ENCODE measurements at places on chromosomes 4 and X. TPM values are rescaled to one million over a fixed set of nuclear protein-coding genes. Genes with fewer than 3 reads are reported as not detected.

The CFAP47 gene
- not detected for total RNA-seq

The CXCL3 gene
- 0.34 TPM for total RNA-seq

The S100G gene
- total RNA-seq: not detected

The SORCS2 gene
- 1.5 TPM for total RNA-seq

The DDX53 gene
- total RNA-seq: not detected

The CORIN gene
- 17.6 TPM for total RNA-seq

The USP27X gene
- 3.7 TPM for total RNA-seq

The PPEF1 gene
- not detected for total RNA-seq

The PITX2 gene
- total RNA-seq: 0.47 TPM

The NDST3 gene
- total RNA-seq: not detected

The ATRX gene
- 71.7 TPM for total RNA-seq

The ZNF141 gene
- total RNA-seq: 4.7 TPM

The RPGR gene
- 8.8 TPM for total RNA-seq

The RASL11B gene
- 0.80 TPM for total RNA-seq

The RGN gene
- total RNA-seq: 0.71 TPM

The CT47B1 gene
- not detected for total RNA-seq

The SLC26A1 gene
- 0.61 TPM for total RNA-seq

Measured in lower leg skin (tissue), 4 donors.